Activated naive CD4-positive, alpha-beta T cell treated with Interleukin-2 at 50 U/mL for 16 hours (primary cell): ENCODE measurements at places on chromosomes 12 and 14.

DNA sequence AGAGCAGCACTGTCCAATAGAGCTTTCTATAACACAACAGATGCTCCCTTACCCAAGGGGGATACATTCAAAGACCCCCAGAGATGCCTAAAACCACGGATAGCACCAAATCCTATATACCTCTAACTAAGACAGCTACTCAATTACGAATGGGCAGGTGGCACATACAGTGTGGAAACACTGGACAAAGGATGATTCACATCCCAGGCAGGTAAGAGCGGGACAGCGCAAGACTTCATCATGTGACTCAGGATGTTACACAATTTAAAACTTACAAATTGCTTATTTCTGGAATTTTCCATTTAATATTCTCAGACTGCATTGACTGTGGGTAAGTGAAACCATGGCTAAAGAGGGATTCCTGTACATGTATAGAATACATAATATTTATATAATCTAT lies 5.5 kb upstream of the HCFC2 start:
- DNase-seq: no peak

GRCh38 chr12:65121049-65121955 lies at the start of gene WIF1:
Gene WIF1 (minus strand): TSS chr12:65121305. CDS start chr12:65121191, 114 bp downstream.
- DNase-seq: peak; percentile 5

DNA sequence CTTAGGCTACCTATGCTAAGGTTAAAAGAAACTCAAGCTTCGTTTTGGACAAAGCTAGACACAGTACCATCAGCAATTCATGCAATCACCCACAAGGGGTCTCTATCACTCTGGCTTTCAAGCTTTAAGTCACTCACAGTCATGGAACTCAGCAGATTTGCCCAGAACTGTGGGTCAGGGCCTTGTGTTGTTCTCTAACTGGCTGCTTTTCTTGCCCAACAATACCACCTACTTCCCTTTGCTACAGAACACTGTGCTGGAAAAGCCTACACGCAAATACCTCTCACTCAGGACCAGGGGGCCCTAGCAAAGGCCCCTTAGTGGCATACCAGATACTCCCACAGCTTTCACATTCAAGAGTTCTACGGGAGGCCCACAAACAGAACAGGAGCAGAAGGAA lies 9.1 kb downstream of the NEMP1 start:
- DNase-seq: peak; percentile 55

DNA sequence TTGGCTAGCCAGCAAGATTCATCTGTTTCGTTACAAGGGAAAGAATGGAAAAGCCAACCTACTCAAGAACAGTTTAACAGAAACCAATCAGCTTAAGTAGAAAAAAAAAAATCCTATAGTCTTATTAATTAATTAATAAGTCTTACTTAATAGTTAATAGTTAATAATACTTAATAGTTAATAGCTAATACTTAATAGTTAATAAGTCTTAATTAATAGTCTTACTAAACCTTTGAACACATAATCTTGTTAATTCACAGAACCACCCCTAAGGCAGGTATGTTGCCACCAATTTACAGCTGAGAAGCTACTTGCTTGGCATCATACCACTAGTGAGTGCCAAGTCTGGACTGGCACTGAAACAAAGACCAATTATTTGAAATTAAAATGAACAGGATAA lies 19.9 kb downstream of the MFAP5 start:
- DNase-seq: no peak

DNA sequence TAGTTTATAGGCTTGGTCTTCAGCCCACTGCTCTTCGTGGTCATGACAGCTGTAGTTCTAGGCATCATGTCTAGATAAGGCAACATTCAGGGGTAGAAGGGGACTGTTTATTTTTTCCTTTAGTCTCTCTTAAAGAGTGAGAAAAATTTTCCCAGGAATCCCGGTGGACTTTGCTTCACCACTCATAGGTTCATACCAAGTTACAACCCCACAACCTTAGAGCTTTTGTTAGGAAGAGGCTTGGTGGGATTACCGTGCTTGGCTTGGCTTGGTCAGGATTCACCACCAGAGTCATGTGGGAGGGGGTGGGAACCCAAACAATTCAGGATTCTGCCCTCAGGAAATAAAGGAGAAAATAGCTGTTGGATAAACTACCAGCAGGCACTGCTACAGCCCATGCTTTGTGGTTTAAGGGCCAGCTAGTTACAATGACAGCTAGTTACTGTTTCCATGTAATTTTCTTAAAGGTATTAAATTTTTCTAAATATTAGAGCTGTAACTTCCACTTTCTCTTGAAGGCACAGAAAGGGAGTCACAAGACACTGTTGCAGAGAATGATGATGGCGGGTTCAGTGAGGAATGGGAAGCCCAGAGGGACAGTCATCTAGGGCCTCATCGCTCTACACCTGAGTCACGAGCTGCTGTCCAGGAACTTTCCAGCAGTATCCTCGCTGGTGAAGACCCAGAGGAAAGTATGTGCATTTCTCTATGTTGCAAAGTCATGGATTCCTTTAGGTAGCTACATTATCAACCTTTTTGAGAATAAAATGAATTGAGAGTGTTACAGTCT lies 25.9 kb upstream of the PAPLN start:
- no peak for DNase-seq

- no peak for DNase-seq
Observed at GRCh38 chr12:87768501-87769287, 260.5 kb downstream of the C12orf50 start.

DNA sequence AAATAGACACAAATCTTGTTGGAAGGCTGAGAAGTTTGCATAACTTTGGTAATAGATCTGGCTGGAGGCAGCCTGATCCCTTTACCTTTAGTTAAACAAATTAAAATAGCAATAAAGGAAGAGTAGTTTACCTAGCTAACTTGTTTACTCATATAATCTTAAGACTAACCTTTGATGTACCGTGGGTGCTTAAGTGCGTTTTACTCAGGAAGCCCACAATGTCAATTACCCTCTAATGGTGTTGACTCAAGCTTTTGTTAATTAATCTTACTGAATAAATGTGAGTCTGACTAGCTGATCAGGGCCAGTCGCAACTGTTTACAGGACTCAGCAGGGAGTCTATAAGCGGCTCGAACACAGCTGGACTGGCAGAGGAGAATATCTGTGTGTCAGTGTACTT lies 51.5 kb downstream of the FAR2 start:
- DNase-seq: no peak
